HS-5 (cell line): ENCODE measurements at places on chromosomes 4 and X.

DNA sequence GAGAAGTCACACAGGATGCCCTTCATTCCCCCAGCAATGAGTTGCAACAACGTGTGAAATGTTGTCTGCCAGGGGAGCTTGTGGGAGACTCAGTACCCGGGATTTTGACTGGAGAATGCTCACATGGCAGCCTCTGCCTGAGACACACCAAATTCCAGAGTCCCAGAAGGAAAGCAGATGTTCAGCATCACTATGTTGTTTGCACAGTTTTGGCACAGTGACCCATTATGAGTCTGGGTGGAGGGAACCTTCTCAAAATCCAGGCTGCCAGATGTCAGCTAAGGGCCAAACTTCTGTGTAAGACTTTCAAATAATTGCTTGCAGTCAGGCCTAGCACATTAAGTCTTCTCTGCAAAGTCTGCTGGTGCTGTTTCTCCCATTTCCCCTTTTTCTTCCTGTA, 1029.7 kb upstream of the TENM3 start:
- peak; percentile 20 for DNase-seq

DNA sequence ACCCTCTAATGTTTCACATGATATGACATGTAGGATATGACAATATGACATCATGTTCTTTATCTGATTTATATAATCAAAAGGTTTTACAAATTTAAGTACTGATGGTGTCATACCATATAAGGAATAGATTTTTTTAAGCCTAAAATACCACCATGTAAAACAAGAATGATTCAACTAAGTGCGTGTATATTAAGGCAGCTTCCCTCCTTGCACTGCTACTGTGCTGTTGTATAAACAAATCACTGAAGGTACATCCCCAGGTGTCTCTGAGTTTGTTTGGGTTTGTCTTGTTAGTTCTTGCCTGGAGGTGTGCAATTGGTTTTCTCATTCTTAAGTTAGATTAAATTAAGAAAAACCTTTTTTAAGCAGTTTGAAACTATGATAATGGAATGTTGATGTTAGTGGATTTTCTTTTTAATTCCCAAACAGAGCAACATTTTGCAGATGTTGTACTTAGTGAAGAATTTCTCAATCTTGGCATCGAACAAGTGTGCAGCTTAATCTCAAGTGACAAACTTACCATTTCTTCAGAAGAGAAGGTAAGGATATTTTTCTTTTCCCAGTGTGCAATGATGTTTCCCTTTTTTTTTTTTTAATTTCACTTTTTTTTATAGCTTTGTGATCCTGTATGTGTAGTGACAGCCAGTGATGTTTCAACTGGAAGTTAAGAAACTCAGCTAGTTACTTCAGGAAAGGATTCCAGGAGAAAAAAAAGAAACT, 33.4 kb upstream of the MSMO1 start:
- no peak for DNase-seq

DNA sequence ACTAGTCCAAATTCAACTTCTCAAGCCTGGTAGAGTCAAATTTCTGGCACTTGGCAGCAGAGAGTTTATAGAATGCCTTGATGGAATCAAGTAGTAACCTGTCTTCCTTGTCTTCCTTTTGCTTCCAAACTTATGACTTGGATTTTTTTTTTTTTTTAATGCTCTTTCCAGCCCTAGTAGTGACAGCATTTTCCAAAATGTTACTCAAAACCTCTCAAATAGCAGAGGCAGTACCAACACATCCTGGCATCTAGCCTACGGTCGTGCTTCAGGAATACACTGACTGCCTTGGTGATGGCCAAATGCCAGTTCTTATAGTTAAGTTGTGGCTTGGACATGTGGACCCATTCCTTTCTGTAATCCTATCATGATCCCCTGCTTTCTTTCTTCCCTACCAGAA, 46.0 kb downstream of the GALNT7 start:
- DNase-seq, result no peak

DNA sequence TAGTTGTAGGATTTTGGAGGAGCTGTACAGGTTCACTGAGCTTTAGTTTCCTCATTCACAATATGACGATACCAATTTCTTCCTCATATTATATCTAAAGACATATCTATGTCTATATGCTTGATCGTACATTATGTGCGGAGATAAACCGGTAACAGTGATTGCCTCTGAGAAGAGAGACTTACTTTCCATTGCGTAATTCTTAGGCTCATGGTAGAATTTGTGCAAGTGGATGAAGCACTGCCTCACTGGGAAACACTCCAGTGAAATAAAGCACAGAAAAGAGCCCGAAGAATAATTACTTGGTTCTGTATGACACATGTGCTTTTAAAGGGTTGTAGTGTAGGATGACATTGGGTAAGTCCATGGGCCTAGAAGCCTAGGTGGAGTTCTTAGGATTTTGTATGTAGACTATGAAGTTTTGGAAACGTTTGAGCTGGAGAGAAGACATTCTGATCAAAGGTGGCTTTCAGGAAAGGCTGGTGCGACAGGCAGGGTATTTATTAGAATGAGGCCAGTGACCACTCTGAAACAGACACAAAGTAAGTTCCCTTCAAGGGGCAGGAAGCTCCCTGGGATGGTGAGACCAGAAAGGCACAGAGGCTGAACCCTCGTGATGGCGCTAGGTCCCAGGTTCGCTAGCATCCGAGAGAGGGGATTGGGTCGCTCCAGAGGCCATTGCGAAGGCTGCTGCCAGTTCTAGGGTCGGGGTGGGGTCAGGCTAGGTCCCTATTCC, 649 bp upstream of the VBP1 start:
- no peak for DNase-seq

DNA sequence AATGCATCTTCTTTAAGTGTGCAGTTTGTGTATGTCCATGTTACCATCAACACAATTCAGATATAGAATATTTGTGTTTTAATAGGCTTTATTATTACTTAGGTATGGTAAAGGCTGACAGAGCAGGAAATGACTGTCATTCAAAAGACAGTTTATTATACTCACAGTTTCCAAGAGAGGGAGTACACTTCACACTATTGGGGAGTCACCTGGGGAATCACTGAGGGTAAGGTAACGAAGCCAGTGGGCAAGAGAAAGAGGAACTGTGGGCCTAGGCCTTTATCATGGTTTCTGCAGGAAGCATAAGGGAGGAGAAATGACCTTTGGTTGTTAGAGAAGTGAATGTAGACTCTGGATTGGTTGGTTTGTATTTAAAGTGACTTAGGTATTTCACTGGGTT, 235.1 kb upstream of the HCCS start:
- no peak for DNase-seq

DNA sequence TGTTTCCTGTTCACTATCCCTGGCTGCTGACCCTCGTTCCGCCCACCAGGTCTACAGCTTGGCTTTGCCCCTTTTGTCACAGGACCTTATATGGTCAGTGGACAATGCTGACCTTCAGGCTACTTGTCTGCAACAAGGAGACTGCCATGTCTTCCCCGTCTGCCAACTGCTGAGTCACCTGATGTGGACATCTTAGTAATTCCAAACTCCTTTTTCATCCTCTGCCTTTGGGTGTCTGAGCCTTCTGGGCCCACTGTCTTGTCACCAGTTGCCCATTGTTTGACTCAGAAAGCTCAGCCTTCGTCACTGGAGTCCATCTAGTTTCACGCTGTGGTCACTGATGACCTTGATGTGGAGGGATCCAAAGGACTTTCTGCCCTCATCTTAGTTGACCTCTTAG, 30.2 kb downstream of the GPRIN3 start:
- no peak for DNase-seq

- DNase-seq, result no peak
Observed at GRCh38 chrX:12961196-12961718, 13.7 kb upstream of the TMSB4X start.

DNA sequence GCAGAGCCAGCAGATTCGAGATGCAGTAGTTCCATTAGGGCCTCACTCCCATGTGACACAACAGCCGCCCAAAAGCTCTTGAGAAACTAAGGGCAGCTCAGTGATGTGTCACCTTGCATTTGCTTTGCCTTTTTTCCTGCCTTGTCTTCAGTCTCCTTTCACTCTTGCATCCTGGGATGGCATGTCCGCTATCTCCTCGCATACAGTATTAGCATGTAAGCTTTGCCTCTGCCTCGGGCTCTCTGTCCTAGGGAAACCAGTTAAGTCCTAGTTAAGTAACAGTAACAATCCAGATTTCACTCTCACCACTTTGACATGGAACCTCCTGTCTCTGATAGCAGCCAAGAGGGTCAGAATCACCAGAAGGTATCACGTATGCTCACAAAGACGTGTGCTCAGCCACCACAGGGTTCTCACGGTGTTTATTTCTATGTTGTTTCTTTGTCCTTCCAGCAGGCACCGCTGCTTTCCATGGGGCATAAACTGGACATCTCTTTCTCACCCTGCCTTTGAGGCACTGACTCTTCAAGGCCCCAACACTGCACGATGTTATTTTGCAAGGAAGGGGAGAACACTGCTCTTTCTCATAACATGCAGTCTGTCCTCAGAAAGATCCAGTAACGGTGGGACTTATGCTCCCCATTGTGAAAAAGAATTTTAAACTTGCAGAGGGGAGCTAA, 26.7 kb upstream of the SORBS2 start:
- DNase-seq, result no peak

GRCh38 chr4:112214390-112215264, 17.0 kb upstream of the AP1AR start:
- DNase-seq, result no peak

- DNase-seq, result peak; percentile 11
Observed at GRCh38 chr4:138192113-138192512, 50.0 kb downstream of the SLC7A11 start.

DNA sequence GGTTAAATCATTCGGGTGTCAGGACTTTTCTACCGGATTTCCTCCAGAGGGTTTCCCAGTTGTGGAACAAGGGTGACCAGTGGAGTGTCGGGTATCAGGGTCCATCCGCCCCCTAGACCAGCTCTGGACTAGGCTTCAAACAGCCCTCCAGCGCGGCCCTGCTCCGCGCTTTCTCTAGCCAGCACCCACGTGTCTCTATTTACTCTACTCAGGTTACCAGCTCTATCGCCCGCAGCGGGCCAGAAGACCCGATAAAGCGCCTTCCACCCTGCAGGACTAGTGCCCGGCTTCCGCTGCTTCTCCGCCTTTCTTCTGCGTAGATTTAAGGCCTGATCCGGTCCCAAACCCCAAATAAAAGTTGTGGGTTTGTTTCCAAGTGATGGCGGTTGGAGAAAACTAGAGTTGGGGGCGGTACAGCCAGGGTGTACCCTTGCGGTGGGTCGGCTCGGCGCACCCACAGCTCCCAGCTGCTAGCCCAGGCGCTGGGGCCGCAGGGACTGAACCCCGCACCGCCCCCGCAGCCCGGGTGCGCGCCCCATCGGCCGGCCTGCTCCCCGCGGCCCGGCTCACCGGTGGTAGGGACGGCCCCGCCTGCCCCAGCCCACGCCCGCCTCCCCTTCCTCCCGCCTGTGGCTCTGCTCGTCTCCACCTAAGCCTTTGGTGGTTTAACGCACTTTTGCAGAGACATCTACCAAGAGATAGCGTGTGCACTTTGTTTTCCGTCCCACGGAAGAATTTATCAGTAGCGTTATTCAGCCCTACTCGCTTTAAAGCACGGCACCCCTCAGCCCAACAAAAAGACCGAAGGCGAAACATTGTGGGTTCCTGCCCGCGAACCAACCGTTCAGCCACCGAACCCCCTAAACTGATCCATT, 2.1 kb downstream of the LEF1 start:
- DNase-seq, result no peak

- DNase-seq, result peak; percentile 78
Observed at GRCh38 chr4:80266253-80266901, at the start of gene FGF5. FGF5 (plus strand) TSS chr4:80266664; CDS start chr4:80266825, 161 bp downstream.
